CD14-positive monocyte (primary cell): ENCODE measurements at places on chromosomes 13 and 19. TPM values are rescaled to one million over a fixed set of nuclear protein-coding genes. Genes with fewer than 3 reads are reported as not detected.
A peak's percentile ranks its signal among the peaks of the same experiment; 100 is the strongest.

TBXA2R gene
- polyA plus RNA-seq = 0.05 TPM

- no peak for DNase-seq
Measured at GRCh38 chr19:12656899-12657571, 9.5 kb downstream of the MAN2B1 start.

GRCh38 chr19:29054886-29055675 is 157.9 kb downstream of the UQCRFS1 start:
- no peak for DNase-seq

- peak; percentile 53 for DNase-seq
Measured at GRCh38 chr19:10334588-10335351, 1.4 kb upstream of the RAVER1 start.

GRCh38 chr13:26952551-26953143 is 192.1 kb upstream of the GPR12 start:
- DNase-seq = no peak

- DNase-seq = no peak
Measured at GRCh38 chr13:26601669-26602068, 44.2 kb downstream of the WASF3 start.

DNA sequence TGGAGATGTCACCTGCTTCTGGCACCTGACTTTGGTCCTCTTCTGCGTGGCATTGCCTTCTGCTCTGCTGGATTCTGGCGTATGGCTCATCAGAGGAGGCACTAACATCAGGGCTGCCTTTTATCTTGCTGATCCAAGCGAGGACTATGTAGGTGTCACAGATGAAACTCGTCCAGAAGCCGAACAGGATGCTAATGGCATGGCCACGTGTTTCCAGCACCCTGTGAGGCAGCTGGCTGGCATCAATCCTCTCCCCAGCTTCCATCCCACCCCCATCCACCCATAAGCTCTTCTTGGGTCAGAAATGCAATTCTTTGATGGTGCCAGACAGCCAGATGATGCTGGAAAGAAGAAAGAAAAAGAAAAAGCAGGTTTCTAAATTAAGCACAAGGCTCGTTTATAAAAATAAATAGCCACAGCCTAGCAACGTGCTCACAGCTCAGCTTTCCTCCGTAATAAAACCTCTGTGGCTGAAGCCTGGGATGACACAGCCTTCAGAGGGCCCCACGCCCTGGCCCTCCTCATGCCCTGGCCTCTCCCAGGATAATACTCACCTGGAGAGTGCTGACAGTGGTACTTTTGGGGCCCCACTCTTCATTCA is 212.9 kb upstream of the SERP2 start:
- no peak for DNase-seq

DNA sequence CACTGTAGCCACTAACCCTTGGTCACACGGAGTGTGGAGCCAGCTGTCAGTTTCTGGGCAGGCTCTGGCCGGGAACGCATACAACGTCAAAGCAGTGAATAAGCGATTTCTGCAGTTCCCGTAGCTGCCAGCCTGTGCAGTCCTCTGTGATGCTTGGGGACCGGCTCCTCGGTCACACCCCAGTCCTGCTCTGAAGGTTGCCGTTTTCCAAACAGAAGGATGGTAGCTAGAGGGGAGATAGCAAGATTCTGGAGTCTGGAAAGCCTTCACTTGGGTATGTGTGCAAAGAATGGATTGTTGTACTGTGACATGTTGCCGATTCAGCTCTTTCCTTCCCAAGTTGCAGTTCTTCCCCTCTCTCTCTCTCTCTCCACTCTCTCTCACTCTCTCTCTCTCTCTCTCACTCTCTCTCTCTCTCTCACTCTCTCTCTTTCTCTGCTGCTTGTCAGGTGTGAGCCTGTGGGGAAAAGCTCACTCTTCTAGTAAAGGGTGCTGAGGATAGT is 38.7 kb upstream of the C1QTNF9 start:
- DNase-seq = peak; percentile 87

DNA sequence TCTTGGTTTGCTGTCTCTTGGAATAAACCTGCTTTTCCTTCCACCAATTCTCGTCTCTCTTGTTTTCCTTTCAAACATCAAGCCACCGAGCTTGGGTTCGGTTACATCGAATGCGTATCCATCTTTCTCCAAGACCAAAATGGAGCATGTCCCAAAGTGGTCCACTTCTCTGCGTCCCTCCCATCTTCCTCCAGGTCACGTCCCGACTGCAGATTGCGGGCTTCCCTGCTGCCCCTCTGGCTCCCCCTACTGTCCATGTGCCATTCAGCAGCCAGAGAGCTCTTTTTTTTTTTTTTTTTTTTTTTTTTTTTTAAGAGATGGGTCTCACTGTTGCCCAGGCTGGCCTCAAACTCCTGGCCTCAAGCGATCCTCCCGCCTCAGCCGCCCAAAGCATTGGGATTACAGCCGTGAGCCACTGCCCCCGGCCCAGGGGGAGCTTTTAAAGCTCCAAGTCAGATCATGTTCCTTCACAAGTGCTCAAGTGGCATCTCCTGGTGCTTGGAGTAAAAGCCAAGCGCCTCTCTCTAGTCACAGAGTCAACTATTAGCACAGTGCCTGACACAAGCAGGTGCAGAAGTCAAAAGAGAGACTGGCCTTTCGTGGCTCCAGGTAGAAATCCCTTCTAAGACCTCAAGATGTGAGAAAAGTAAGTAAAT is 10.0 kb downstream of the COL5A3 start:
- DNase-seq = peak; percentile 53

- DNase-seq = no peak
Measured at GRCh38 chr13:111183087-111183645, 68.1 kb downstream of the ARHGEF7 start.

DNA sequence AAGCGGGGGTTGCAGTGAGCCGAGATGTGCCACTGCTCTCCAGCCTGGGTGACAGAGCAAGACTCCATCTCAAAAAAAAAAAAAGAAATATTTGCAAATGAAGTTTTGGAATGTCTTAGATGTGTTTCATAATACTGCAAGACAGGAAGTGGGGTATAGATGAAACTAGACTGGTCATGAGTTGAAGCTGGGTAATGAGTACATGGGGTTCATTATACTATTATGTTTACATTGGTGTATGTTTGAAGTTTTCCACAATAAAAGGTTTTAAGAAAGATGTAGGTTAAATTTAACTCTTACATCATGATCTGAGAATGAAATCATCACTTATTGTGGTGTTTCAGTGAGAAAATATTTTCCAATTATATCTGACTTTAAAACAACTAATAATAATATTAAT is 19.0 kb downstream of the FNDC3A start:
- peak; percentile 37 for DNase-seq

- DNase-seq = no peak
Measured at GRCh38 chr13:67120872-67121531, 109.1 kb downstream of the PCDH9 start.

DNA sequence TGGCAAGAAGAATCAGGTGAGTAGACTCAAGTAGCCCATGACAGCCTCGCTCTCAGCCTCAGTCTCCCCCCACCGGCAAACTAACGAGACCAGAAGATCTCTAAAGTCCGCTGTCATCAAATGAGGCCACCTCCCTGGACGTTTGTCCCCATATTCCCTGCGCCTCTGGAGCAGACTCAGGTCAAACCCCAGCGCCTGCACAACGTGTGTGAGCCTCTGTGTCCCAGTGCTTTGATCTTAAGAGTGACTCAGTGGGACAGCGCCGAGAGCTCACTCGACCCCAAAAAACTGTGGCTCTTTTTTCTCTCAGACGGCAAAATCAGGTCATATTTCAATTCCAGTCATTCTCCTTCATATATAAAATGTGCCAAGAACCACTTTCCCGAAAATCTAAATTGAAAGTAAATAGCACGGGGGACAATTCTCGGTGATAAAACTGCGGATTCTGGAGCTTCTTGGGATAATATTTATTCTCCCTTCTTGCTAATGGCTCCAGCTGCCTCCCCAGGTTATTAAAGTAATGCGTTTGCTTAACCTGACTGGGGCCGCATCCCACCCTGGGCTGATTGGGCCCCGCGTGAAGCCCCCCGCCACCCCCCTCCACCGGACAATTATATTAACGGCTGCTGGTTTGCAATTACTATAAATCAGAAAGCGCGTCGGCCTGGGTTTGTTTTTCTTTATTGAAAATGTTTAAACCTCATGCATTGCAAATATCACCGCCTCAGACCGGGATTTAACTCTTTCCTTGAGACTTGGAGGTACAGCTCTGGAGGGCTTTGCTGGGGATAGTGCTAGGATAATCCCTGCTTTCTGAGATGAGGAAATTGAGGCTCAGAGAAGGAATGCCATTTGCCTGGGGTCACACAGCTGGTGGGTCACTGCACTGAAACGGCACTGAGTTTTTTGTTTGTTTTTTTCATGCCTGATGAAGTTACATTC is 37.5 kb upstream of the ZNRF4 start:
- no peak for DNase-seq
